ENCODE measurements at places on chromosomes 12 and 14.

- no peak for DNase-seq
Observed at GRCh38 chr12:107395817-107396216, 289.8 kb upstream of the PWP1 start.

GRCh38 chr12:1628666-1629337 lies at the start of gene WNT5B:
Gene WNT5B (plus strand): TSS chr12:1629231. CDS start chr12:1631355, 2,124 bp downstream.
- DNase-seq, result no peak

- DNase-seq, result no peak
Observed at GRCh38 chr12:107661830-107662229, 23.8 kb upstream of the PWP1 start.

DNA sequence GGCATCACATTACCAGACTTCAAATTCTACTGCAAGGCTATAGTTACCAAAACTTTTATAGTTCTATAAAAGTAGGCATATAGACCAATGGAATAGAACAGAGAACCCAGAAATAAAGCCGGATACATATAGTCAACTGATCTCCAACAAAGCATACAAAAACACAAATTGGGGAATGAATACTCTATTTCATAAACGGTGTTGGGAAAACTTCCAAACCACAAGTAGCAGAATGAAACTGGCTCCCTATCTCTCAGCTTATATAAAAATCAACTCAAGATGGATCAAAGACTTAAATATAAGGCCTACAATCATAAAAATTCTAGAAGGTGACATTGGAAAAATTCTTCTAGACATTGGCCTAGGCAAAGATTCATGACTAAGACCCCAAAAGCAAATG lies 187.9 kb upstream of the PLXNC1 start:
- DNase-seq, result no peak

DNA sequence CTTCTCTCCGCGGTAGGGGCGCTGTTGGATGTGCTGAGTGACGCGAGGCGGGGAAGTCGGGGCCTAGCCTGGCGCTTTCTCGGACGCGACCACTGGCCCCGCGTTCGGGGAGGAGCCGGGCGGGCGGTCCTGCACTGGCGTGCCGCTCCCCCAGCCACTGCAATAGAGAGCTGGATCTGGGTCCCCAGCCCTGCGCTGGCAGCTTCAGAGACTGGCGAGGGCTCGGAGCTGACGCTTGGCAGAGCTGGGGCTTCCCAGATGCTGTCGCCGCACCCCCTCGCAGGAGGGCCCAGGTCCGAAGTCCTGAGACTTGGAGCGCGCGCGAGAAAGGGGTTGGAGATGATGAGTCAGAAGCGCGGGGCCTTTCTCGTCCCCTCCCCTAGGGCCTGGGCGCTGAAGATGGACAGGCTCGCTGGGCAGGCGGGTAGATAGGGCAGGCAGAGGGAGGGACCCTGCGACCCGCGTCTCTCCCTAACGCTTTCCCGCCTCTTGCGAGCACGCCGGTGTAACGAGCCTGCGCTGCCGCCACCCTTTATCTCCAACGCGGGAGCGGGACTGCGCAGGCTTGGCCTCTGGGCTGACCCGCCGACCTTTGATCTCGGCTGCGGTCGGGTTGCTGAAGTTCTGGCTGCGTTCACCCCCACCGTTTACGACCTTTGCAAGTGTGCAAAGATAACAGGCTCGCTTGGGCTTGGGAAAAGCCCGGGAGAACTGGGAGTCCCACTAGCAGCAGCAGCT lies 3.0 kb downstream of the TMEM253 start:
- peak; percentile 97 for DNase-seq

GRCh38 chr12:92337128-92337527 lies 191.5 kb upstream of the BTG1 start:
- no peak for DNase-seq

DNA sequence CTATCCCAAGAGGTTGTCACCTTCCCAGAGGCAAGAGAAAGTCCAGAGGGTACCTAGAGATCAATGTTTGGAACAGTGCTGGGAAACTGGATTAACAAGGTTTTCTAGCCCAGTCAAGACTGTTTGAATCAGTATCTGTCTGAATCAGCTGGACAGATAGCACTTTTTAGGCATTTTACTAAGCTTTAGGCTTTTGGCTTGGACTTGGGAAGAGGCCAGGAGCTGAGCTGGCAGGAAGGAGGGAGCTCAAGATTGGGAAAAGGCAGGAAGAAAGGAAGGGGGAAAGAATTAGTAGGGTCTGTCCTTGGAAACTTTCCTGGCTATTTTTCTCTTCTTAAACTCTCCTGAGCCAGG lies 8.3 kb downstream of the IKZF4 start:
- no peak for DNase-seq

DNA sequence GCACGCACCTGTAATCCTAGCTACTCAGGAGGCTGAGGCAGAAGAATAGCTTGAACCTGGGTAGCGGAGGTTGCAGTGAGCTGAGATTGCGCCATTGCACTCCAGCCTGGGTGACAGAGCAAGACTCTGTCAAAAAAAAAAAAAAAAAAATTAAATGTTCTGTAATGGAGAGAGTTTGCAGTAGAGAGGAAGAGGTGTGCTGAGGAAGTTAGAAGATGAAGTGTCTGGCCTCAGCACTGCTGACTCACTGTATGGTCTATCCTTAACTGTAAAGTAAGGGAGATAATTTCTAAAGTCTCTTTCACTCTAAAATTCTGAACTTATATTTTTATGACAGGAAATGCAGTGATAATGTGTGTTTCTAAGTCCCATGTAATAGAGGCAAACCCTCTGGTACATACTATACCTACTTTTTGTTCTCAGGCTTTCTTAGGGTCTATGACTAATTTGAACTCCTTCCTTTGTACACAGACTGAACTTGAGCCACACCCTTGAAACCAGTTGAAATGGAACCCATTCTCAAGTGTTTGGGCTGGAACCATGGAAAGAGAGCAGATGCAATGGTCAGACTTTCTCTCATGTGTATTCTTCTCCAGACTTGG lies 278.1 kb upstream of the FAR2 start:
- DNase-seq, result no peak

DNA sequence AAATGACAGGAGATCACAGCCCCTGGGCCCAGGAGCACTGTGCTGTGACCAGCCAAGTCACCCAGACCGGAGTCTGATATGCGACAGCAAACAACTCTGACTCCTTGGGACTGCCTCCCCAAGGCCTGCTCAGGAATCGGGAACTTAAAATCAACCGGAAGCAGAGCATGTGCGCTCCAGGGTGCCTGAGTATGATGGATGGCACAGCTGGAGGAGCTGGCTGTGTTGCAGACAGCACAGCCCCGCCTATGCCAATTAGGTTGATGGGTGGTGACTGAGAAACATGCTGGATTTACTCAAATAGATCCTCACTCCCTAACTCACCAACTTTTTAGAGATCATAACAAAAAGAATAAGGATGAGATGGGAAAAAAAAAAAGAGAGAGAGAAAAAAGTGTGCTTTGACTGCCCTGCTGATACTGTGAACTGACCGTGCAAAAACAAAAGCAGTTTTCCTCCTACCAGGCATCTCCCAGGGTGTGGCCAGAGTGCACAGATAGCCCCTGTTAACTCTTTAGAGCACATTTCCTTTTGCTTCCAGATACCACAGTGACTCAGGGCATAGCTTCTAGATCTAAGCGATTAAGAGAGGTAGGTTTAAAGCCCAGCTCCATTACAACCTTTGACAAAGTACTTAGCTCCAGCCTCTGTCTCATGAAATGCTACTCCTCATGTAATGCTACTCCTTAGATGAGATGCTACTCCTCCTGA lies 27.4 kb upstream of the STON2 start:
- peak; percentile 73 for DNase-seq

GRCh38 chr12:110280392-110280778 lies 662 bp upstream of the ATP2A2 start:
- peak; percentile 77 for DNase-seq

DNA sequence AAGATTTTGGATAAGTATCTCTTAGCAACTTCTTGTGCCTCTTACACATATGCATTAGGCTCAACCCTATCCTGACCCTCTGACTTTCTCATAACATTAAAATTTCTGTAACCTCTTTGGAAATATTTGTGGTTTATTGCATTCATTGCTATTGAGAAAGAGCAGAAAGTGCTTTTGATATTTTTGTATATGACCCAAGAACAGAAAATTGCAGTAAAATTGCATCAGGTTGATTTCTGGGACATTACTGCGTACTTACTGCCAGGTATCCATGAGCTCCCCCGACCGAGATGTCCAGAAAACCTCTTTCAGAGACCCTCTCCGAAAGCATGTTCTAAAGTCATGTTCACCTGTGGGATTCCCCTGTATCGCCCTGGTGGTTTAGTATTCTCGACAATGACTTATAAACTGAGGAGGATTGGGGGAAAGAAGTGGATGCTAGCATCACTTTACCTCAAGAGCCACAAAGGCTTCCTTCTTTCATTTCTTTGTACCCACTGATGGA lies 14.5 kb upstream of the IL22 start:
- no peak for DNase-seq

- DNase-seq, result no peak
Observed at GRCh38 chr12:89968151-89968700, 259.6 kb upstream of the ATP2B1 start.

- DNase-seq, result no peak
Observed at GRCh38 chr14:96754162-96754844, 42.9 kb upstream of the VRK1 start.

DNA sequence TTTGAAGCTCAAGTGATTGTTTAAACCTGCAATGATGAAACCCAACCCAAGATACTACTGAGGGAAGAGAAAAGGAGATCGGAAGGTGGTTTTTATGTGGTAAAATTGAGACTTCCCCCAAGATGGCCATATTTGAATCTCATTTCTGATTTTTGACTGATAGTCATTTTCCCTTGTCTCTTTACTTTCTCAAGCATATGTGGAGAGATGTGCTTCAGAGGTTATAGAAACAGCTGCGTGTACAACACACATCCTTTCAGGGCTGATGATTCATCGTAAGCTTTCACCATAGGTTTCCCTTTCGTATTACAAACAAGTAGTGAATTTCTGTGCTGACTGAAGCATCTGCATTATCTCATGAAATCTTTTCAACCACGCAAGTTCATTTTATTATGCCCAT lies 276.2 kb downstream of the EMP1 start:
- no peak for DNase-seq

All from Right ventricle myocardium inferior (tissue), 1 donor.